ENCODE measurements at places on chromosomes 1 and 21.
A peak's percentile ranks its signal among the peaks of the same experiment; 100 is the strongest.

GRCh38 chr1:147171399-147172167 is 687 bp downstream of the PRKAB2 start:
- DNase-seq, result no peak

DNA sequence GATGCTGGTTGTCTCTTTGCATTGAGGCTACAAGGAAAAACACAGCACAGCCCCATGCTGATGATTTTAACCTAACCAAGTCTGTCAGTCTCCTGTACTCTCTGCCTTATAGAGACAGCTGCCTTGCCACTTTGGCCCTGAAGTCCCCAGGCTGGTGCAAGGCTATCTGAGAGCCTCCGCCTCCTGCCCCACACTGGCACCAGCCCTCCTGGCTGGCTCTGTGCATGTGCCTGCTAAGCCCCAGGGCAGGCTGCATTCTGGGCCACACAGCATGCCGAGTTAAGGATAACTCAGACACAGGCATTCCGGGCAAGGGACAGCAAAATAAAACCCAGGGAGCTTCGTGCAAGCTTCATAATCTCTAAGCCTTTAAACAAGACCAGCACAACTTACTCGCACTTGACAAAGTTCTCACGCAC is 910 bp downstream of the RUNX1 start:
- no peak for DNase-seq

GRCh38 chr21:18476639-18477038 is 73.1 kb upstream of the TMPRSS15 start:
- no peak for DNase-seq

- DNase-seq, result no peak
These were observed 339.7 kb downstream of the PTPRC start for GRCh38 chr1:198978523-198978922.

- DNase-seq, result no peak
These were observed 57.9 kb downstream of the ACBD6 start for GRCh38 chr1:180444522-180444921.

GRCh38 chr1:232880354-232880753 is 70.1 kb upstream of the NTPCR start:
- DNase-seq, result peak; percentile 10

GRCh38 chr1:209783386-209783785 is 973 bp downstream of the C1orf74 start:
- no peak for DNase-seq

GRCh38 chr1:182611787-182612186 is 7.6 kb upstream of the RGS16 start:
- no peak for DNase-seq

DNA sequence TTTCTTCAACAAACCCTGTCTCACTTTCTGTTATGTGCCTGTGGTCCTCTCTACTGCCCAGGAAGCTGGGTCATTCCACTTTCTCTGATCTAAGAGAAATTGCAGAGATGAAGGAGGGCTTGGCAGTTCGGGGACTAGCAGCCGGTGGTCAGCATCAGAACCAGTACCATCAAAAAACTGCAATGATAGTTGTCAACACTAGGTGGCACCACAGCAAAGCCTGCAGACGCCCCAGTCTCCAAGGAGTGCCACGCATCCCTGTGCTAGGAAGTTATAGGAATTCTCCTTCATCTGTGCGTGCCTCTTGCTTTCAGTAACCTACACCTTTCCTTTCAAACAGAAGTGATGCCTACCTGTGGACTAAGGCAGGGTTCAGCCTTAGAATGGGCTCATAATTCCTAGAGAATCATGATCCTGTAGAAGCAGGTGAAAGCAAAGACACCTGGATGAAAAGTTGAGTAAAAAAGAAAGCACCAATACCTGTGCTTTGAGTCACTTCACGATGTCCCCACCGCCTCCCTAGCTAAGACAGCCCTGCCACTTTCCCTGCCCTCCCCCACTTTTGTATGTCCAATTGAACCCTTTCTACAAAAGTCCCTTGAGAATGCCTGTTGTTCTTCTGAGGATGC is 129.2 kb downstream of the ADAMTS1 start:
- peak; percentile 23 for DNase-seq

DNA sequence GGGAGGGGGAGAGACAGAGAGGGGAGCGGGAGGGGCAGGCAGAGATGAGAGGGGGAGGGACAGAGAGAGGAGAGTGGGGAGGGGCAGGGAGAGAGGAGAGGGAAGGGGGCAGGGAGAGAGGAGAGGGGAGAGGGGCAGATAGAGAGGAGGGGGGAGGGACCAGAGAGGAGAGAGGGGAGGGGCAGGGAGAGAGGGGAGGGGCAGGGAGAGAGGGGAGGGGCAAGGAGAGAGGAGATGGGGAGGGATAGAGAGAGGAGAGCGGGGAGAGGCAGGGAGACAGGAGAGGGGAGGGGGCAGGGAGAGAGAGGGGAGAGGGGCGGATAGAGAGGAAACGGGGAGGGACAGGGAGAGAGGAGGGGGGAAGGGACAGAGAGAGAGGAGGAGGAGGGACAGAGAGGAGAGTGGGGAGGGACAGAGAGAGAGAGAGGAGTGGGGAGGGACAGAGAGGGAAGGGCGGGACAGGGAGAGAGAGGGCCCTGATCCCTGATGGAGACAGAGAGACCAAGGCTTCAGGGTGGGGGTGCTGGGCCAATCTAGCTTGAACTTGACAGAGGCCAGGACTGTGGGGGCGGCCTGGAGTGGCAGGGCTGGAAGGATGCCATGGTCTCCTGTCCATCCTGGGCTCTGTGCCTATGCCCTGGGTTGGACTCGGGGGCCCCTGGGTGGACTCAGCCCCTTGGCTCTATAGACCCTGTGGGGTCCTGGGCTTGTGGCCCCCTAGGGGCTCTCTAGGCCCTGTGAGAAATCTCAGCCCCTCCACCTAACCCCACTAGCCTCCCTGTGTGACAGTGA is 43.6 kb downstream of the DMRTB1 start:
- no peak for DNase-seq

- DNase-seq, result no peak
These were observed 293.9 kb downstream of the SDCCAG8 start for GRCh38 chr1:243549791-243550190.

GRCh38 chr1:100414693-100415497 is 62.6 kb downstream of the CDC14A start:
- DNase-seq, result peak; percentile 77

GRCh38 chr1:1832820-1833219 is 54.5 kb upstream of the NADK start:
- DNase-seq, result no peak

- peak; percentile 71 for DNase-seq
These were observed 7.8 kb downstream of the PTTG1IP start for GRCh38 chr21:44865561-44866280.

DNA sequence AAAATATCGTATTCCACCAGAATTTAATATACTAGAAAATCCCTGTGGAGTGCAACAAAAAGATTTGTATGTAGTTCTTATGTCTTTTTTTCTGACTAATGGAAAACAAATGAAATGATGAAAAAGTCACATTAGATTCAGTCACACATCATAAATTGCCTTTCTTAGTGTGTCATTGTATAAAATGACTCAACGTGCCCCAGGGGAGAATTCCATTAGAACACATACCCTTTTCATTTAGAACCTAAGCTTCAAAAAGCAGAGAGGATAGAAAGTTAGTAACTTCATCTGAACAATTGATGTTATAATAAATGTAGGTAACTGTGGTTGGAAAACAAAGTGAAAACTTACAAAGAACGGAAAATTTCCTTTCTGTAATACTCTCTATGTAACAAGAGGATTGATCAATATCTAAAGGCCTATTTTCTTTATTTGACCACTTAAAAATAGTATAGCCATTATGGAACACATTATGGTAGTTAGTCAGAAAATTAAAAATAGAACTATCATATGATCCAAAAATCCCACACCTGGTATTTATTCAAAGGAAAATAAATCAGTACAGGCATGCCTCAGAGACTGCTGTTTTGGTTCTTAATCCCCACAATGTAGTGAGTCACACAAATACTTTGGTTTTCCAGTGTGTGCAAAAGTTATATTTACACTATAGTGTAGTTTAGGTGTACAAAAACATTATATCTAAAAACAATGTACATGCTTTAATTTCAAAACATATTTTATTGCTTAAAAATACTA is 1016.1 kb downstream of the KCNT2 start:
- DNase-seq, result no peak

- no peak for DNase-seq
These were observed 17.1 kb upstream of the FBXO28 start for GRCh38 chr1:224096773-224097172.

Data from AML-193 (cell line).